ENCODE measurements at places on chromosomes 5 and 9.

DNA sequence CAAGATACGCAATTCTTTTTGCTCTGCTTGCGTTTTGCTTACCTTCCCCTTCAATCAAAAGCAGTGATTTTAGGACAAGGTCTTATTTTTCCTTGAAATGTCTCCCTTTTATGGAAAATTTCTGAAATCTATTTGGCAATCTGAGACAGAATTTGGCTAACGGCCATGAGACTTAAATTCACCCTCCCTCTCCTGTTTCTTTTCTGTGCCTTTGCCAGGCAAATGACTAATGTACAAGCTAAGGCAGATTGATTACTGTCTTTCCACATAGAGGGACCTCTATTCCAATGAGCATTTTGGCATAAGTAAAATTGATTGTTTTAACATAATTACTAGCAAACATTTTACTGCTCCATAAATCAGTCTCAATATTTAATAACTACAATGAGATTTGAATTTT is 31.7 kb downstream of the FAM81B start:
- DNase-seq: no peak

- no peak for DNase-seq
Observed at GRCh38 chr9:120692901-120693699, 21.2 kb downstream of the MEGF9 start.

- DNase-seq: no peak
Observed at GRCh38 chr9:97703437-97704344, 6.6 kb upstream of the XPA start.

- DNase-seq: no peak
Observed at GRCh38 chr5:173245319-173246134, 10.5 kb upstream of the NKX2-5 start.

DNA sequence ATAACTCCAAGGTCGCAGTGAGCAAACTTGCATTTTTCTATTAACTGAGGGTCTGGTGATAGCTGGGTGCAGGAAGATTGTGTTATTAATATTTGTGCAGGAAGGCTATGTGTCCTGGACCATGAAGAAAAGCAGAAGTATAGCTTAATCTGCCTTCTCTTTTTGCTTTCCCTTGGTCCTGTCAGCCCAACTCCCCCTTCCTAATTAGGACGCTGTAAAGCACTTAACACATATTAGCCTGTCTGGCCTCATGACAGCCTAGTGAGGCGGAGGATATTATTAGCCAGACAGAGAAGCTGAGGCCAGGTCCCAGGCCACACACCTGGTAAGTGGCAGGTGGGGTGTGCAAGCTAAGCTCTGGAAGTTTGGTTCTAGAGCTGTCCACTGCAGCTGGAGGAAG is 29.5 kb downstream of the SLC46A2 start:
- DNase-seq: no peak

GRCh38 chr9:84404095-84404686 is 63.6 kb upstream of the SLC28A3 start:
- peak; percentile 74 for DNase-seq

DNA sequence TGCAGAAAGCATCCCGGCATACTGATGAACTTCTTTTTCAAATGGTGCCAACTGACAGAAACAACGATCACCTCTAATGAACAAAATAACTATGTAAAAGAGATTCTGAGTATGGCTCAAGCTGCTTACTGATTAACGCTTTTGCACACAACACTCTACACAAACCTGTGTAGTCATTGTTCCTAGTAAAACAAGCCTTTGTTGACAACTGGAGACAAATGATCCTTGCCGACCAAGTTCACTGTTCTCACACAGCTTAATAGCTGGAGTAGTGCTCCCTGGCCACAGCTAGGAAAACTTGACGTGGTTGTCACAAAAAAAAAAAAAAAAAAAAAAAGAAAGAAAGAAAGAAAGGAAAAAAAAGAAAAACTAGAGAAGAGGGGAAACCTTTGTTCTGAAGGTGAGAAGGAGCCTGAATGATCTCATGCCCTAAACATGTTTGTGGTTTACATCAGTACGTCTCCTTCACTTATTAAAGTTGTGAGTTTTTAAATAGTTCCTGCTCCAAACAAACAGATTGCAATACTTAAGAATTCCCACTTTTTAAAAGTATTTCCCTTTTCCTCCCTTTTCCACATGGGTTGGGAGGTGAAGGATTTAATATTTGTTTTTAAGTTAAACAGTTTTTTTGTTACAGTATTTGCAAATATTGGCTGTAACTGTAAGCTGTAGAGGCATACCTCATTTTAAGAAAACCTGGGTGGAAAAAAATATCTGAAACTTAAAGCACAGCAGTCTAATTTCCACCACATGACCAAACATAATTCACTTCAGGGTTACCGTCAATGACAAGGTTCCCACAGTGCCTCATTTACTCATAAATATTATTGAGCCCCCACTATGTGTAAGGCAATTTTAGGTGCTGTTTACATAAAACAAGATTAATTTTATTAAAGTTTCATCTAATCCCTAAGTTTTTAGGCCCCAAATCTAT is 63.7 kb downstream of the GLIS3 start:
- DNase-seq: peak; percentile 25

GRCh38 chr5:127673117-127673800 is 24.4 kb downstream of the CTXN3 start:
- DNase-seq: no peak

All from GM13977 (cell line).